ENCODE measurements at places on chromosomes 5 and 9.
A peak's percentile ranks its signal among the peaks of the same experiment; 100 is the strongest.

DNA sequence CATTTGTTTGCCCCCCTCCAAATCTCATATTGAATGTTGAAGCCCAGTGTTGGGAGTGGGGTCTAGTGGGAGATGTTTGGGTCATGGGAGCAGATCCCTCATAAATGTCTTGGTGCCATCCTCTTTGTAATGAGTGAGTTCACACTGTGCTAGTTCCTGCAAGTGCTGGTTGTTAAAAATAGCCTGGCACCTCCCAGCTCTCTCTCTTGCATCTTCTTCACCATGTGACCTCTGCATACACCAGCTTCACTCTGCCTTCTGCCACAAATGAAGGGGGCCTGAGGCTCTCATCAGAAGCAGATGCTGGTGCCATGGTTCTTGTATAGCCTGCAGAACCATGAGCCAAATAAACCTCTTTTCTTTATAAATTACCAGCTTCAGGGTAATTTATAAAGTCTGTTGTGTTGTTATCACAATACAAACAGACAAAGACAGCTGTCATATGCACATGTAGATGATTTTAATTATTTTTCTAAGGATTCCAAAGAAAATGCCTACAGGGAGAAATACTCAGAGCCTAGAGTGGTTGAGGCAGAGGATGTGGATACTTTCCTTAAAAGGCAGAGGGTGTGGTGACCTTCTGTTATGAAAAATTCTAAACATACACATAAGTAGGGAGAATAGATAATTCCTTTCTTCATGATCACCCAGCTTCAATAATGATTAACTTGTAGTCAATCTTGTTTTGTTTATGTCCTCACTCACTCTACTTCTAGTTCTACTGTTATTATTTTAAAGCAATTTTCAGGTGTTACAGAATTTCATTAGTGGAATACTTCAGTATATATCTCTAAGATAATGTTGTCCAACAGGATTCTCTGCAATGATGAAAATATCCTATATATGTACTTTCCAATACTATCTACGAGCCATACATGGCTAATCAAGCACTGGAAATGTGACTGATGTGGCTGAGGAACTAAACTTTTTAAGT, 75.1 kb upstream of the RANBP6 start:
- no peak for DNase-seq

DNA sequence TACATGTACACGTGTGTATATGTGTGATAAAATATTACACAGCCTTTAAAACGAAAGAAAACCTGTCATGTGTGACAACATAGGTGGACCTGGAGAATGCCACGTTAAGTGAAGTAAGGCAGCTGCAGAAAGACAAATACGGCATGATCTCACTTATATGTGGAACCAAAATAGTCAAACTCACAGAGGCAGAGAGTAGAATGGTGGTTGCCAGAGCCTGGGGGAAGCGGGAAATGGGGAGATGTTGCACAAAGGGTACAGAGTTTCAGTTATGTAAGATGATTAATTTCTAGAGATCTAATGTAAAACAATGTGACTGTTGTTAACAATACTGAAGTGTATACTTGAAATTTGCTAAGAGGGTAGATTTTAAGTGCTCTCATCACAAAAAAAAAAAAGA, 34.8 kb downstream of the ADAMTS12 start:
- DNase-seq: no peak

- DNase-seq: no peak
Observed at GRCh38 chr9:120694559-120694958, 19.7 kb downstream of the MEGF9 start.

- no peak for DNase-seq
Observed at GRCh38 chr9:87671925-87672324, 54.0 kb upstream of the CTSL start.

DNA sequence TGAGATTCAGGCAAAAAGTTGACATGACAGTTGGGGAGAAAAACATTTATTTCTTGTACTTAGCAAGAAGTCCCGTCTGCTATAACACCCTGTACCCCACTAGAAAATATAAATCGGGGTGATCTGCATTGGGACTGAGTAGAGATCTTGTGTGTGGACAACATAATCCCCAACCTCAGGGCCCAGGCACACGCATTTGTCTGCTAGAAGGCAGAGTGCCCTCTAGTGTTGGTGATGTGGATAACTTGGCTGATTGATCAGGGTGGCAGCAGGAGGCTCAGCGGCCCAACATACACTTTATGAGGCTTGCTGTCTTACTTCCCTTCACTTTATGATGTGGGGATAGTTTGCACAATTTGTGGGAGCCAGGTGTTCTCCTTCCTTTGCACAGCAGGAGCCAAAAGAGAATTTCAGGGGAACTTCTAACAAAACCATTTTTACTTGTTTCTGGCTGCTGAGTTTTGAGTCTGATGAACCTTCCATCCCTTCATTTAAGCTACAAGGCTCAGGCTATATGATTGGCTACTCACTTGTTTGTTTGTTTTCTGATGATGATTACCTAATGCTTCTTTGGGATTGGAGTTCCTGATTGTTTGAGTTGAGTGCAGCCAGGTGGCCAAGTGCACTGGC, 263.2 kb downstream of the DMAC1 start:
- DNase-seq: peak; percentile 87

All from GM23338 (cell line).